ENCODE measurements at places on chromosomes 11 and 22.

GRCh38 chr11:69183613-69184012, 27.9 kb downstream of the SMIM38 start:
- no peak for DNase-seq

DNA sequence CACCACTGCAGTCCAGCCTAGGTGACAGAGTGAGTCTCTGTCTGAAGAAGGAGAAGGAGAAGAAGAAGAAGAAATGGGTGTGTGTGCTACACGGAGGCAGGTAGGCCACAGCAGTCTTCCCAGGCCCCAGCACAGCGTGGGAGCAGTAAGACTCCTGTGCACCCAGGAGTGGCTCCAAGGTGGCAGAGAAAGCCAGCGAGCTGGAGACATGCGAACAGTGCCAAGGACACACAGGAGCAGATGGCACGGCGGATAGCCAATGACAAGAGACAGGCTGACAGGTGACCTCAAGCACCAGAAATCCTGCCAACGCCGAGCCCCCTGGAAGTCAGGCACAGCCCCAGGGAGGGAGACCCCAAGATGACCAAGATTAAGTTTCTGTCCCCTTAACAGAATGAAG, 9.0 kb upstream of the SCGB1A1 start:
- no peak for DNase-seq

- no peak for DNase-seq
Observed at GRCh38 chr22:23899042-23899745, 5.0 kb downstream of the MIF start.

DNA sequence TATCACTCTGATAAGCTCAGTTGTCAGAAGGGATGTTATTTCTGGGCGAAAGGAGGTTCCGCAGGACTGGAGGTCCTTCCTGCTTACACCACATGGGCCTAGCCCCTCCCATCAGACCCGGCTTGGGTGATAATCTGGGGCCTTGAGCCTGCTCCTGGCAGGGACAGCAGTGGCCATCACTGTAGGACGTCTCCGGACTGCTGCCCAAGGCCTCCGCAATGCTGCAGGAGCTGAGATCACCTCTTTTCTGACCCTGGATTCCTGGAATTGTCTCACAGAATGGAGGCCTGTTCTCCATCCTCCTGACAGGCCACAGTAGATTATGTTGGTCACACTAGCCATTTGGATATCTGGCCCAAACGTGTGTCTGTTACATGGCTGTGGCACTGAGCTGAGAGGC, 9.2 kb upstream of the BIK start:
- no peak for DNase-seq

DNA sequence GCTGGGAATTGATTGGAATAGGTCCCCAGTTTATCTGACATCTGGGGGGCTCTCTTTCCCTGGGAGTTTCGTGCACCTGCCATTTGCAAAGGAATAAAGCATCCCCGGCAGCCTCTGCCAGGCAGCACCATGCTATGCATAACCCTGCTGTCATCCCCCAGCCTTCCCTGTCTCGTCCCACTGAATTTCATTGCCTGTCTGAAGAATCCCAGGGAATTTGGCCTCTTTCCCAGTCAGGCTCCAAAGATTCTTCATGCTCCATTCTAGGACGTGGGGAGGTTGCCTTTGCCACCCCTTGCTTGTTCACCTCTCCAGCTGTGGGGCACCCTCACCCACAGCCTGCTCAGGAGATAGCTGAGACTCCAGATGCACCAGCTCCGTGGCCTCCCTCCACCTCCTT, 195.1 kb upstream of the TBCEL start:
- DNase-seq: no peak

GRCh38 chr11:1153105-1153950, 4.4 kb upstream of the MUC5AC start:
- no peak for DNase-seq

DNA sequence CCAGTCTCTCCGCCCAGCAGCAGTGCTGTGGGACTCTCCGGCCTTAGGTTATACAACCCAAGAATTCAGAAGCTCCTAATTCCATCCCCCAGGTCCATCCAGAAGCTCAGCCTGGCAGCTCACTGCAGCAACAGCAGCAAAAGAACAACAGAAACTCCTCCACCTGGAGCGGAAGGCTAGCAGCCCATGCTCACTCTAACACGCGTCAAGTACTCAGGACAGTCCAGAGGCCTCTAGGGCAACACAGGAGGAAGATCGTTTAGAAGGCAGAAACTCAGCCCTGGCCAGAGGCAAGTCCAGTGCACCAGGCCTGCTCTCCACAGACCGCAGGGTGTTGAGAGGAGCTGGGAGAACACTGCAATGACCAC, 17.1 kb downstream of the PLA2G6 start:
- DNase-seq: no peak

- DNase-seq: peak; percentile 67
Observed at GRCh38 chr11:127074151-127074761, 73.7 kb upstream of the KIRREL3 start.

GRCh38 chr11:8767466-8768142, 85.0 kb downstream of the RPL27A start:
- DNase-seq: peak; percentile 84

- DNase-seq: no peak
Observed at GRCh38 chr11:76329983-76330382, 50.9 kb downstream of the THAP12 start.

GRCh38 chr11:13908535-13908934, 54.0 kb upstream of the SPON1 start:
- DNase-seq: no peak

- DNase-seq: no peak
Observed at GRCh38 chr11:10409207-10409661, 45.8 kb upstream of the AMPD3 start.
